ENCODE measurements at places on chromosomes 16 and 17.

- no peak for DNase-seq
These were observed 292.6 kb upstream of the CDH11 start for GRCh38 chr16:65414284-65414984.

DNA sequence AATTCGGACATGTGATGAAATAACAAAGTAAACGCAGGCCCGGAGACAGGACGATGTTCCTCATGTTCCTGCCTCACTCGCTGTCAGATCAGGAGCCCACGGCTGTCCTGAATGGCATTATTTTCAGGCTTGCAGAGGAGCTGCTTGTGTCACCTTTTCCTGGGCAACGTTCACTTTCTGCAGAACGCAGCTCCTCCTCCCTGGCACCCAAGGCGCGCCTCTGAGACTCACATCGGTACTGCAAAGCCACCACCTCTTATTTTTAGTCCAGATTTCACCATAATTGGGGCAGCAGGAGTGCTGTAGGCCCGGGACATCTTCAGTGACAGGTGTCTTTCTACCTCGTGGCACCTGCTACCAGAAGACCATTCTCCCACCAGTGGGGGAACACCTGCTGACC is 8.0 kb upstream of the C16orf96 start:
- DNase-seq, result no peak

GRCh38 chr16:17318238-17318637 is 152.5 kb downstream of the XYLT1 start:
- DNase-seq, result no peak

DNA sequence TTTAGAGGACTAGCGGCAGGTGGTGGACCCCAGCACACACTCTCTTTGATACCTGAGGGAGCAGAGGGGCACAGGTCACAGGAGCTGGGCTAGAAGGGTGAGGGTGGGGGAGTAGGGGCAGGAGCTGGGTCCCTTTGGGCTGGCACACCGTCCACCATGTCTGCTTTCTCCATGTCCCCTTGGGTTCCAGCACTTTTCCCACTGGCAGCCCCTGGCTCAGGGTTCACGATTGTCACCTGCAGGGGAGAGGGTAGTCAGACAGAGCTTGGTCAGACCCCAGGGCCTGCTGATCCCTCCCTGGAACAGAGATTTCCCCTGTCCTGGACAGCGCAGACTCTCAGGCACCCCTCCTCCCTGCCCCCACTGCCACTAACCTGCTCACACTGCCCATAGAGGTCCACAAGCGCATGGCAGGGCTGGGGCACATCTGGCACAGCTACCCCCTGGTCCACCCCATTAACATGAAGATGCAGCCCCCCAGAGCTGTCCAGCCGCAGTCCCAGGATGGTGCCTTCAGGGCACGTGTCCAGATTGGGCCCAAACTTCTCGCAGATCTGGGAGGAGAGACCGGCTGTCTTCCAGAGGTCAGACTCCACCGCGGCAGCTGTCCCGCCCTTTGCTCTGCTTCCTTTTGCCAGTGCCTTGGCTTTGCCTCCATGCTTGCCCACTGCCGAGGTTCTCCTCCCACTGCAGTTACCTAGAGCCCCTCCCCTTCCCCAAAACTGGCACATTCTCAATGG is 3.1 kb upstream of the GPS2 start:
- no peak for DNase-seq

DNA sequence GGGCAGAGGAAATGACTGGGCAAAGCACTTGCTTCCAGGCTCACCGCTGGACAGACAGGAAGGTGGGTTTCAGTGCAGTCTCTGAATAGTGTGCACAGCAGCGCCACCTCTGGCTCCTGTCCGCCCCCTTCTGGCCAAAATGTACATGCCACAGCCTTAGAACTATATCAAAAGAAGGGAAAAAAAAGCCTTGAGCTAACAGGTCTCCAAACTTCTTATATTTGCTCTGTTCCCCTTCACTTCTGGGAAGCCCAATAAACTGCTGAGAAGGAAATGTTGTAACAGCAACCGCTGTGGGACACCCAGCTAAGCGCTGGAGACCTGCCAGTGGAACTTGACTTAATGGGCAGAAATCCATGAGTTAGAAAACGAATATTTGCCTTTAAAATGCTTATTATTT is 17.5 kb downstream of the COG7 start:
- DNase-seq, result no peak

DNA sequence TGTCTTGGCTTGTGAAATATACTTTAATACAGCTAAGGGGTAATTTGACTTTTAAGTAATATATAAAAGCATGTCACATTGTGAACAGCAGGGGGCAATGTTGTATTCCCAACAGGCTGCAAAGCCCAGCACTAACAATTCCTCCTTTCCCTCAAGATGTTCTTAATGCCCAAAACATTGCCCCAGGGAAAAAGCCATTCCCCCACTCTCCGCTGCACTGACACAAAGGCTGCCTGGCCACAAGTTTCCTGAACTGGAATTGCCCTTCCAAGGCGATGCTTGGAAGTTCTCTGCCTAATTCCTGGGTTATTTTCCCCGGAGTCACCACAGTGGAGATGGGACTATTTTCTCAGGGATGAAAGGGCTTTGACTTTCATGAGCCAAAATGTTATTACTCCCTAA is 27.2 kb downstream of the CLEC16A start:
- DNase-seq, result no peak

DNA sequence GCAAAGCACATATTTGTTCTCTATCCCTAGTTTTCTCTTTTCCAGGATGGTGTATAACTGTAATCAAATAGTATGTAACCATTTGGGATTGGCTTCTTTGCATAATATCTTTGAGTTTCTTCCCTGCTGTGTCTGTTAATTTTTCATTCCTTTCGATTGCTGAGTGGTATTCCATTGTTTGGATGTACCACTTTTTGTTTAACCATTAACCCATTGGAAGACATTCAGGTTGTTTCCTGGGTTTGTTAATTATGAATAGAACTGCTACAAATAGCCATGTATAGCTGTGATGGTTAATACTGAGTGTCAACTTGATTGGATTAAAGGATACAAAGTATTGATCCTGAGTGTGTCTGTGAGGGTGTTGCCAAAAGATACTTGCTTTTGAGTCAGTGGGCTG is 4.6 kb upstream of the SLFN13 start:
- DNase-seq, result no peak

DNA sequence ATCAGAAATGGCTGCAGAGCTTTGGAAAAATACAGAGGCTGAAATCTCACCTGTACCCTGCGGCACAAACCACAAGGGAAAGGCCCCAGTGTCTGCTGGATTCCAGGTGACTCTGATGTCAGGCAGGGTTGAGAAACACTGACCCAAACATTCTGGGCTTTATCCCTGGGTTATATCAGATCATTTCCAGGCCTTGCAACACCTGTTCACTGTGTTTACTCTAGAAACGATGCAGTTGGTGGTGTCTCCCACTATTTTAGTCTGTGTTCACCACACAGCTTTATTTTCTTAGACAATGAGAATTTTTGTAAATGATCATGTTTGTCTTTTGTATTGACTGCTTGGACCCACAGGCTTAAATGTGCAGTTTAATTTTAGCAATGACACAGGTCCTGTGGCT is 151.5 kb upstream of the SDK2 start:
- DNase-seq, result no peak

GRCh38 chr16:13919330-13919682 is 648 bp upstream of the ERCC4 start:
- DNase-seq, result no peak

DNA sequence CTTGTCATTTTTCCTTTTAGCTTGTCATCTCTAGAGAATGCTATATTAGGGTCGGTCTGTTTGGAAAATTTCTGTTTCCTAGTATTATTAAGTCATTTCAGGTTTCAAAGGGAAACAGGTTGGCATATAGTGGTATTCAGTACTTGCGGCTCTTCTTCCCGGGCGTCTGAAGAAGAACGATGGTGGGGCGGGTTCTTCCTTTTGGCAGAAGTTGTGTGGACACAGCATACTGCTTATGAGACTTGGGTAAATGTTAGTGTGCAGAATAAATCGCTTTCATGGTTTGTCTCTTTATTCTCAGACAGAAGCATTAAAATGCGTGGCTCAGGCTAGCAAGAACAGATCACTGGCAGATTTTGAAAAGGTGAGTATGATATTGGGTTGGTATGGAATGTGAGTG is 9.6 kb upstream of the CDK5R1 start:
- no peak for DNase-seq

DNA sequence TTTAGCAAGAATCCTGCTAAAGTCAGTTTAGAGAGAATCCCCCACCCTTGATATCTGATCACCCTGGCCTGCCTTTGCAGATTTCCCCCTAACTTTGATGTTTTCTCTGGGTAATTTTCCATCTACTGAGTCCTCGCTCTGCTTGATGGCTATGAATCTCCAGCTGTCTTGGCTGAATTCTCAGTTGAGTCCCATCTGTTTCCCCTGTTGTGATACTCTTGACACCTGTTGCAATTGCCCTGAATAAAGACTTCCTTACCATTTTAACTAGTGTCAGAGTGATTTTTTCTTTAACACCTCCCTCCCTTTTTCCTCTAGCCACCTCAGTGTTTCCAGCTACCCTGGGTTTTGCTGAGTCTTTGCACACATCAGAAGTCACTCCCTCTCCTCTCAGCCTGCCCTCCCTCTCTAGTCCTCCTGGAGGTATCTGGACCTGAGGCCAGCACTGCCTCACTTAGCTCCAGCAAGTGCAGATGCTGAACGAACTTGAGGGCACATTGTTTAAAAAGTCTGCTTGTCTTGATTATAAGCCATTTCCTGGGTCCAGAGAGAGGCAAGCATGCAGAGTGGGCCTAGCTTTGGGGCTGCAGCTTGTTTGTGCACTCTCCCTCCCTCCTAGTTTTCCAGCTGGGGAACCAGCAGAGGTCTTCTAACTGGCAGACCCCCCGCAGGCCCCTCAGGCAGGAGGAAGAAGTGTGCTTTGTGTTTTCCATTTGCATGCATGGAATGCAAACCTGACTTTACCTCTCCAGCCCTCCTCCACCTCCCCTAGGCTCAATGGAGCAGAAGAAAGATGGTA is 33.2 kb downstream of the SPACA3 start:
- no peak for DNase-seq

- no peak for DNase-seq
These were observed 1.4 kb upstream of the HS3ST3B1 start for GRCh38 chr17:14299280-14300141.

DNA sequence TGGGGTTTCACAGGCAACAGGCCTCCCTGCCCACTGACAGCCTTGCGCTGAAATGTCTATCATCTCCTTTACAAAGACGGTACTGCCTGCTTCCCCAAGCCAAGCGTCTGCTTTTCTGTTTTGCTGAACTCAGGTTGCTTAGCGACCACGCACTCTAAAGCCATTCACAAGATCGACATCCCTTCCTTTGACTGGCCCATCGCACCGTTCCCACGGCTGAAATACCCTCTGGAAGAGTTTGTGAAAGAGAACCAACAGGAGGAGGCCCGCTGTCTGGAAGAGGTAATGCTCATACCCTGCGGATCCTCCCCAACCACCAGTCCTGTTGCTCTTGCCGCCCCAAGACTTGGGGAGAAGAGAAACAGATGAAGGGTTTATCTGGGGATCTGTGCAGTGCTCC is 28.7 kb downstream of the TMEM186 start:
- no peak for DNase-seq

- DNase-seq, result no peak
These were observed 12.6 kb downstream of the GRB7 start for GRCh38 chr17:39750131-39751015.

DNA sequence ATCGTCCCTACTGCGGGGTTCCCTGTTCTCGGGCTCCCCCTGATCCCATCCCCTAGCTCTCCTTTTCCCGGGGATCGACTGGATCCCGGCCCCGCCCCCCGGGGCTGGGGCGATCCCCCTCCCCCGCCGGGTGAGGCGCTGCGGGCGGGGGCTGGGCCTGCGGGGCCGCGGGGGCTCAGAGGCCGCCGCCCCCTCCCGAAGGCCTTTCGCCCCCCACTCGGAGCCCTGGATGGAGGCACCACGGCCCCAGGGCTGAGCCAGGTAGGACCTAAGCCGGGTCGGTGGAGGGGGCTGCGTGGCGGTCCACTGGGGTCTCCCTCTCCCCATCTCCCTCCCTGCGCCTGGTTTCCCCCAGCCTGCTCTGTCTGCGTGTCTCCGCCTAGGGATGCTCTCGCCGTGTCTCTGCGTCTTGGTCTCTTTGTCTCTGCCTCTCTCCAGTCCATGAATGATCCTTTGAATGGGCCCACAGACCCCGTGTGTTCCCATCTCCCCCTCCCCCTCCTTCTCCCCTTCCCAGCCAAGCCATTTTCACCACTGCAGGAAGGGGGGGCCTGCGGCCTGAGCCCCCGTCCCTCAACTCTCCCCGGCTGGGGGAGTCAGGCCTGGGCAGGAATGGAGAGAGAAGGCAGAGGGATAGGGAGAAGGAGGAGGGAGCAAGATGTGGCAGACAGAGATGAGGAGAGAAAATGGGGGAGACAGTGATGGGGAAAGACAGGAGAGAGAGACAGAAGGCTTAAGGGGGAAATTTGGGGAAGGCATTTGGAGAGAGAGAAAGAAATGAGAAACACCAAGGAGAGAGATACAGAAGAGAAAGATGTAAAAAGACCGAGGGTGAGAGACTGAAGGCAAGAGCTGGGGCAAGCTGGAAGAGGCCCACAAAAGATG is 1.7 kb upstream of the TMEM256 start:
- no peak for DNase-seq

GRCh38 chr17:46827274-46827673 is 8.8 kb upstream of the WNT3 start:
- no peak for DNase-seq

- no peak for DNase-seq
These were observed 27.1 kb upstream of the SCNN1B start for GRCh38 chr16:23274968-23275367.

GRCh38 chr17:80847496-80848230 is 144.0 kb upstream of the CHMP6 start:
- DNase-seq, result no peak

GRCh38 chr17:50110591-50111349 is 15.6 kb downstream of the PDK2 start:
- no peak for DNase-seq

GRCh38 chr16:80125677-80126076 is 415.1 kb upstream of the DYNLRB2 start:
- no peak for DNase-seq

DNA sequence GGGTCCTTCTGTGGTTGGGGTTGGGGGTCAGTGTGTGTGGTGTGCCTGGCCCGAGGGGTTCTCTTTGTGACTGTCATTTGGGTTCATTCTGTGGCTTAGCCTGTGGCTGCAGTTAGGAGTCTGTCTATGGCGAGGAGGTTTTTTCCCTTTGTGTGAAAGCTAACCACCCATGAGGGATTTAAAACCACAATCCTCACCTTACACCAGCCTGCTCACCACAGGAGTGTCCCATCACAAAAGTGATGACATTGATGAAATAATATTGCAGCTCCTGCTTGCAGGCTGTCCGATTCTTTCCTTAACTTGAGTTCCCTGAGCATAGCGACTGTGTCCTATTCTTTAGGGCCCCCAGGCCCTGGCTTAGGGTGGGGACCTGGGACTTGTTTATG is 113.6 kb downstream of the RAP1GAP2 start:
- no peak for DNase-seq

GRCh38 chr17:63910096-63910495 is 962 bp downstream of the CSHL1 start:
- DNase-seq, result no peak

Measured in NCI-H1048 (cell line).